ENCODE measurements at places on chromosomes 1 and 21. TPM values are rescaled to one million over a fixed set of nuclear protein-coding genes. Genes with fewer than 3 reads are reported as not detected.

- DNase-seq, result peak; percentile 61
These were observed 62.4 kb upstream of the FAM3B start for GRCh38 chr21:41254090-41254700.

Gene AMY1A
- total RNA-seq, result not detected

- peak; percentile 98 for DNase-seq
These were observed 2.7 kb upstream of the HSPG2 start for GRCh38 chr1:21939650-21940374.

DNA sequence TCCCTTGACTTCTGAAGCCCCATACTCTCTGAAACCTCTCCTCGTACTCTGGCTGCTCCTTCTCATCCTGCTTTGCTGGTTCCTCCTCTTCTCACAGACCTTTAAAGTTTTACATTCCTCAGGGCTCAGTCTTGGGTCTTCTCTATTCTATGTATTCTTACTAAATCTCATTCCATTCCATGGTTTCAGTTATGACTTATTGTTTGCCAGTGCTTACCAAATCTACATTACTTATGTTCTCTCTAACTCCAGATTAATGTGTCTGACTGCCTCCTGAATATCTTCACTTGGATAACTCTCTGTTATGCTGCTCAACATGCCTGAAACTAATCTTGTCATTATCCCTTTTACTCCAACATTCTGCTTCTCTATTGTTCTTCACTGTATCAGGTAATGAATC, 5.4 kb upstream of the SLC35D1 start:
- peak; percentile 42 for DNase-seq

DNA sequence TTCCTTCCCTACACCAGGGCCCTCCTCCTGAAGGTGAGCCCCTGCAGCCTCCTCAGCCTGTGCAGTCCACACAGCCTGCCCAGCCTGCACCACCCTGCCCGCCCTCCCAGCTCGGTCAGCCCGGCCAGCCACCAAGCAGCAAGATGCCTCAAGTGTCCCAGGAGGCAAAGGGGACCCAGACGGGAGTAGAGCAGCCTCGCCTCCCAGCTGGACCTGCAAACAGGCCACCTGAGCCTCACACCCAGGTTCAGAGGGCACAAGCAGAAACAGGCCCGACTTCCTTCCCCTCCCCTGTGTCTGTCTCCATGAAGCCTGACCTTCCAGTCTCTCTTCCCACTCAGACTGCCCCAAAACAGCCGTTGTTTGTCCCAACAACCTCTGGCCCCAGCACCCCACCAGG, 38.8 kb downstream of the ZBTB17 start:
- DNase-seq, result no peak

DNA sequence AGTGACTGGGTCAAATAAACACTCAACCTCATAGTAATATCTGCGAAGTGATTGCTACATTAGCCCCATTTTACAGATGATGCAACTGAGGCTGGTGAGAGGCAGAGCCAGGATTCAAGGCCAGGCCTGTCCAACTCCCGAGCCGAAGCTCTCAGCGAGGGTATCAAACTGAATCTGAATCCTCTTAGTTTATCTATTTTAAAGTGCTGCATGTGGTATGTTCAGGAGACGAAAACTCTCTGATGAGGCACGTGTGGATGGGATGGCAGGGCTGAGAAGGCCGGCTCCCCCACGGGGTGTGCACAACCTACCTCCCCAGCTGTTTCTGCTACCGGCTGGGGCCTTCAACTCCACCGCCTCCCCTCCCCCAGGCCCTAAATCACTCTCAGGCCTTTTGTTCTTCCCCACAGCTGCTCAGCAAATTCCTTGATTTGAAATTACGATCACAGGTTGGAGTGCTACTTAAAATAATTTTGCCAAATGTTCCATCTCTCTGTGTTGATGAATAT, 171.8 kb downstream of the TOMM20 start:
- DNase-seq, result no peak

Gene PTTG1IP
- total RNA-seq, result 814 TPM

- no peak for DNase-seq
These were observed 13.2 kb upstream of the SDHB start for GRCh38 chr1:17067069-17067426.

GRCh38 chr21:34170886-34171285, 97.5 kb downstream of the MRPS6 start:
- no peak for DNase-seq

DNA sequence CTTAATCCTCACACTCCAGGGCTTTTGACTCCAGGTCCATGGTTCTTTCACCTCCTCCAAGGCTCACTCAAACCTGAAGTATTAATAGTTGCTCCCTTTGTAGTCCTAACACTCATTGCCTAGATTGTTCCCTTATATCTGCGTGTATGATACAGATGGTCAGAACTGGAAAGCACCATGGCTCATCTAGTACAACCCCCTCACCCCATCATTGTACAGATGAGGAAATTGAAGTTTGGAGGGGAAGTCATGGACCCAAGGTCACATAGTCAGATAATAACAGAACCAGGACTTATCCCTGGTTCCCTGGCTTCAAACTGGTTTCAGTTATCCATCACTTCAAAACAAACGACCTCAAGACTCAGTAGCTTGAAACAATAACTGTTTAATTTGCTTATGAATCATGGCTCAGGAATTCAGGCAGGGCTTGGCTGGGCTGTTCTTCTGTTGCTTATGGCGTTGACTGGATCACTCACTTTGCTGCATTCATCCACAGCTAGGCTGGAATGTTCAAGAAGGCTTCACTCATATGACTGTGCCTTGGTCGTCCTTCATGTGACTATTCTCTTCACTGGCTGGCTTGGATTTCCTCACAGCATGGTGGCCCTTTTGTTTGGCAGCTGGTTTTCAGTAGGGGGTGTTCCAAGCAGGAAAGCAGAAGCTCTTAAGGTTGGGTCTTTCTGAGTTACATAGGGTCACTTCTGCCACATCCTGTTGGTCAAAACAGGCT, 5.0 kb downstream of the NOS1AP start:
- DNase-seq, result no peak

DNA sequence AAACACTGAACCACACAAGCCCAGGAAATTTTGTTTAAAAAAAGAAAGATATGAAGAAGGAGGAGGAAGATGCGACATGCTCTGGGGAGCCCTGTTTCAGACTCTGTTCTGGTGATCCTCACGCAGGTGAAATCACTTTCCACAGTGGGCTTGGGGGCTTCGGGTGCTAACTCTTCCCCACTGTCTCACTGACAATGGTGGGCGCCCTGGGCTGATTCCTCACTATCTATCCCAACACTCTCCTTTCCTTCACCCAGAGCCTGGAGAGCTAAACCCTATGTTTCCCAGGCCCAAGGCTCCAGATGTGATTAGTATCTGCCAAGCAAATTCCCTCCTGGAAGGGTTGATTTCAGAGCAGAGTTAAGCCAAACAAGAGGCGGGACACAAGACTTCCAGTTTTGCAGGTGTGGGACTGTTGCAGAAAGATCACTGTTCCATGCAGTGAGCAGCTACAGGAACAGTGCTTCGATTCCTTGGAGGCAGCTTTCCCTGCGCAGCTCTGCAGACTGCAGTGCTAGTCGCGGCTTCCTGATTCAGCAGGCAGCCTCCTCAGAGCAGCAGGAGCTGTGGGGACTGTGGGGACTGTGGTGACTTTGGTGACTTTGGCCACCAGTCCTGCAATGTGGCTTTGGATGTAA, 168.3 kb downstream of the RHOU start:
- peak; percentile 20 for DNase-seq

GRCh38 chr1:33349081-33349759, 28.3 kb upstream of the A3GALT2 start:
- peak; percentile 63 for DNase-seq

- peak; percentile 83 for DNase-seq
These were observed 31.9 kb downstream of the ZMYM1 start for GRCh38 chr1:35111106-35111505.

- no peak for DNase-seq
These were observed 63.9 kb upstream of the CYP2J2 start for GRCh38 chr1:59990470-59990869.

- no peak for DNase-seq
These were observed 104.4 kb downstream of the EPHB2 start for GRCh38 chr1:22815043-22815365.

Gene C1QB
- not detected for total RNA-seq

- DNase-seq, result peak; percentile 29
These were observed 696.0 kb upstream of the CHRM3 start for GRCh38 chr1:238690415-238690814.

Gene S100A5
- total RNA-seq, result not detected

GRCh38 chr21:45856442-45856841, 125.1 kb upstream of the COL6A1 start:
- DNase-seq, result no peak

GRCh38 chr1:236853921-236854604, 59.0 kb downstream of the MTR start:
- DNase-seq, result peak; percentile 66

GRCh38 chr21:42212266-42212665, 6.7 kb upstream of the ABCG1 start:
- DNase-seq, result no peak

Gene FAM229A
- 1.1 TPM for total RNA-seq

GRCh38 chr21:35738347-35738961, 321.9 kb downstream of the SETD4 start:
- DNase-seq, result peak; percentile 38

DNA sequence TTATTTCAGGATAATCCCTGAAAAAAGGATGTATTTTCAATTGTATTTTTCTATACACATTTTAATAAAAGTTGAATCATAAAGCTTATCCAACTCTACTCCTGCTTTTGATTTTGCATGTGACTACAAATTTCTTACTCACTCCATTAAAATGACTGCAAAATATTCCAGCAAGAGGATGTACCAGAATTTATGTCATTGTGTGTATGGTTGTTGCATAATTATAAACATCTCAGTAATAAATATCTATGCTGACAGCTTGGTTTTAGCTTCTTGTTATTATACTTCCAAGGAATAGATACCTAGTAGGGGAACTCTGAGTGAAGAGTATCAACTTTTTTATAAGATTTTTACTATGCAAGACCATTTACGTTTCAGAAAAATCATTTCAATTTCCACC, 463.2 kb upstream of the RUNX1 start:
- DNase-seq, result peak; percentile 56

- DNase-seq, result peak; percentile 82
These were observed 207.9 kb upstream of the C1orf87 start for GRCh38 chr1:60281360-60281932.
